ENCODE measurements at places on chromosomes 13 and 19.
A peak's percentile ranks its signal among the peaks of the same experiment; 100 is the strongest.

DNA sequence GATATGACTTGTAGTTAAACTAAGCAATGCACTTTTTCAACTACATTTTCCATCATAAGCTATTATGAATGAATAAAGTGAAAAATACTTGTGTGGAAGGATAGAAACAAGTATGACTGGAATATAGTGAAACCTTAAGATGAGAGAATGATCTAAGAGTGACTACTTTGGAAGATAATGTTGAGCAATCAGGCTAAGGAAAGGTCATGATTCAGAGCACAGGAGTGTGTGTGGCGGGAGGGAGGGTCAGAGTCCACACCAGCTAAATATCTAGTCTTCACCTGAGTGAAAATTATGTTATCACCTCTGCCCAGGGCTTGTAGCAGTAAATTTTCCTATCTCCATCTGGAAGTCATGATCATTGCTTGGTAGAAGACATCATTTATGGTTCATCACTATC lies 833.4 kb upstream of the ATXN8OS start:
- no peak for DNase-seq

DNA sequence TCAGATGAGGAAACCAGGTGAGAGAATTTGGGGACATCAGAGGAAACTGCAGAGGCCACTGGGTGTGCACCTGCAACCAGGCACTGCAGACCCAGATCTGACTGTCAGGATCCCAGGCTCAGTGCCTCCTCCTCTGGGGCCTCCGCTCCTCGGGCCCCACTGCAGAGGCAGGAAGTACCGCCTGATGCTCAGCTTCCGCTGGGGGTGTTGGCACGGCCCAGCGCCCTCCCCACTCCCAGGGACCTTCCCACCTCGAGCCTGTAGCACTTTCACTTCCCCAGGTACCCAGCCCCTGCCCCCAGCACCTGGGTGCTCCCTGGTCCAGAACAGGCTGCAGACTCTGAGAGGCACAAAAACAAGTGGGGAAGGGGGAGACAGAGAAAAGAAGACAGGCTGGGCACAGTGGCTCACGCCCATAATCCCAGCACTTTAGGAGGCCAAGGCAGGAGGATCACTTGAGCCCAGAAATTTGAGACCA lies 1.4 kb upstream of the CD37 start:
- DNase-seq: no peak

- peak; percentile 28 for DNase-seq
These were observed 58.8 kb upstream of the ZNF681 start for GRCh38 chr19:23817519-23817918.

- DNase-seq: no peak
These were observed 172.5 kb downstream of the FLT1 start for GRCh38 chr13:28322256-28322905.

GRCh38 chr13:97108530-97108900 lies 113.6 kb upstream of the MBNL2 start:
- DNase-seq: no peak

GRCh38 chr19:3289971-3290569 lies 65.6 kb downstream of the CELF5 start:
- DNase-seq: no peak

GRCh38 chr19:30283556-30283955 lies 88.6 kb upstream of the ZNF536 start:
- no peak for DNase-seq

DNA sequence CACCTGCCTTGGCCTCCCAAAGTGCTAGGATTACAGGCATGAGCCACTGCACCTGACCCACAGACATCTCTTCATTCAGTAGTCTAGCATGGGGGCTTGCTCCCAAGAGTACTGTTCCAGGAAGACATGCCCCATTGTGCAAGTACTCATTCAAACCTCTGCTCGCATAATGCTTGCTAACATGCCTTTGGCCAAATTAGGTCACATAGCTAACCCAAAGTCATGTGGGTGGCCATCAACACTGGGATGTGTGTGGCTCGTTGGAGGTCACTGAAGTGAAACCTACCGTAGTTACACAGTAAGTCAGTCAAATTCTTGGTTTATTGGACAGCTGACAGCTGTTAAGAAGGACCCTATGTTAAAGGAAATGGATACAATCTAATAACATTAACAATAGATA lies 20.3 kb downstream of the RFXAP start:
- DNase-seq: no peak

- no peak for DNase-seq
These were observed 86.1 kb downstream of the KLF12 start for GRCh38 chr13:74047931-74048600.

DNA sequence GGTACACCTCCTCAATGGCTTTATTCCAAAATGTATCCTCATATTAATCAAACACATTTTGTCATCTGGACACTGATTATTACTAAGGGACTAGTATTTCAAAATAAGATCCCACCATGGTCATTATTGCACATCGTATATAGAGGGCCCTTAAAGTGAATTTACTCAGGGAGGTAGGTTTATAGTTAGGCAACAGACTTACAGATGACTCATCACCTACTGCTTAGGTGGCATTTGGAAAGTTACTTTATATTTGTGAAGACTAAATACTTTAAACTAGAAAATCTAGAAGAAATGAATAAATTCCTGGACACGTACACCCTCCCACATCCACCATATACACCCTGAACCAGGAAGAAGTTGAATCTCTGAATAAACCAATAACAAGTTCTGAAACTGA lies 353.0 kb downstream of the KCTD12 start:
- DNase-seq: no peak

DNA sequence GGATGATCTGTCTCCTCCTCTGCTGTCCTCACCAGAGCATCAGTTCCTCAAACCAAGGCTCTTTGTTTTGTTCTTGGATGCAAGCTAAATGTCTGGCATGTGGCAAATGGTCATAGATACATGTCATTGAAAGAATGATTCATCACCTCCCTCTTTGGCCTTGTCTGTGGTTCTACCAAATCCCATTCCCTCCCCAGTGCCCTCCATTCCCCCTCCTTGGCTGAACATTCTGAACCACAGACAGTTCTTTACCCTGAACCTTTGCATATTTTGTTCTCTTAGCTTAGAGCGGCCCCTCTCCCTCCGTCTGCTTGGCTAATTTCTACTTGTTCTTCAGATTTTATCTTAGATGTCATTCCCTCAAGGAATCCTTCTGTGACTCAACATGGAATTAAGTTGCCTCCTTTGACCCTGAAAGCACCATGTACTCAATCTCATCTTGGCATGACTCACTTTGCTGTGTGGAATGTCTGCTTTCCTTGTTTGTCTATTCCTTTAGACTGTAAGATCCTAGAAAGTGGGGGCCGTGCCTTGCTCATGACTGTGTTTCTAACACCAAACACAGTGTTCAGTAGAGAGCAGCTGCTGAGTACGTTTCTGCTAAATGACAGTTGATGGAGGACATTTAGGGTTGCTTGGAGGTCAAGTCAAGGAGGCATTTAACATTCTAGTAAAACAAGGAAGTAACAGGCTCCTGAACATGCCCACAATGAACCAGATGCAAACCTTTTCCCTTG lies 8.1 kb downstream of the ALOX5AP start:
- DNase-seq: peak; percentile 55

GRCh38 chr13:25912961-25913360 lies 138.9 kb downstream of the SHISA2 start:
- no peak for DNase-seq

GRCh38 chr13:111120422-111120821 lies 5.3 kb downstream of the ARHGEF7 start:
- no peak for DNase-seq

GRCh38 chr19:16883522-16883921 lies 5.3 kb upstream of the F2RL3 start:
- DNase-seq: no peak

DNA sequence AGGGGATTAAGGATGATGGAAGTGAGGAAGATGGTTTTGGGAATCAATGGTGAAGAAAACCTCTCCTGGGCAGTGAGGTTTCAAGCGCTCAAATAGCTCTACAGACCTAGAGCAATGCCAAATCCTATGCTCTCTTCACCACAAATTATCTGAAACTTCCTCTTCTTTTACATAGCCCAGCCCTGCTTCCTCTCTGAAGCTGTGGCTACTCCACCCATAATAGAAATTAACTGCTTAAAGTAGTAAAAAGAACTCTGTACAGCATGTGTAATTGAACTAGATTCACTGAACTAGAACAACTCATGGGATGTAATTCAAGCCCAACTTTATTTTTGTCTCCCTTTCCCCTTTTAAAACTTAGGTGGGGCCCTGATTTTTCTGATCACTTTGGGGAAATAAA lies 20.4 kb upstream of the IFT88 start:
- no peak for DNase-seq

DNA sequence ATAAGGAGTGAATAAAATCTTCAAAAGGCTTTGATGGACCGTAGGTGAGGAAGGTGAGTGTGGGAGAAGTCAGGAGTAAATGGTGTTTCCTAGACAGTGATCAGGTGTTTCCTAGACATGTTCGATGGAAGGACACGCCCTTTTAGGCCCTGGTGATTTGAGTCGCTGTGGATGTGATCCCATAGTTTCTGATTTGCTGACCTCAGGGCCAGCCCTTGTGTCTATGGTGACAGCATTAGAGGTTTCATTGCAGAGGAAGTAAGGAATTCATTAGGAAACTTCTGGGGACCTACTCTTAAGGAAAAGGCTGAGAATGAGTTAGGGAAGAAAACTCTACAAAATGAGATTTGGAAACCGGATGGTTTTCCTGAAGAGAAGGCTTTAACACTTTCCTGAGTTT lies 31.5 kb upstream of the RNF113B start:
- no peak for DNase-seq

DNA sequence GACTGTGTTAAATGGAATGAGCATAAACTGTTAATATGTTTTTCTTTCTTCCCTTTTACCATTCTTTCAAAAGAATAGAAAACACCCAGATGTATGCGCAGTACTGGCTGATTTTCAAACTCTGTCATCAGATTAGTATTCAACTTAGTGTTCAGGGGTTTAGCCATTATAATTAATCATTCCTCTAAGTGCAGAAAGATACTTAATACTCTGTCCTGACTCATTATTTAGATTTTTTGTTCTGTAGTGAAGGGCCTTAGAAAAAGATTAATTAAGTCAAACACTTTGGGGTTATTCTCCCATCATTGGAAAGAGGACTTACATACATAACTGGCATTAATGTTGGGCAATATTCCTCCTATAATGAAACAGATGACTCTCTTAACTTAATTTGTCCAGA lies 1316.7 kb upstream of the SLC10A2 start:
- DNase-seq: no peak

- no peak for DNase-seq
These were observed 601.3 kb upstream of the MIR17HG start for GRCh38 chr13:90746230-90746629.

DNA sequence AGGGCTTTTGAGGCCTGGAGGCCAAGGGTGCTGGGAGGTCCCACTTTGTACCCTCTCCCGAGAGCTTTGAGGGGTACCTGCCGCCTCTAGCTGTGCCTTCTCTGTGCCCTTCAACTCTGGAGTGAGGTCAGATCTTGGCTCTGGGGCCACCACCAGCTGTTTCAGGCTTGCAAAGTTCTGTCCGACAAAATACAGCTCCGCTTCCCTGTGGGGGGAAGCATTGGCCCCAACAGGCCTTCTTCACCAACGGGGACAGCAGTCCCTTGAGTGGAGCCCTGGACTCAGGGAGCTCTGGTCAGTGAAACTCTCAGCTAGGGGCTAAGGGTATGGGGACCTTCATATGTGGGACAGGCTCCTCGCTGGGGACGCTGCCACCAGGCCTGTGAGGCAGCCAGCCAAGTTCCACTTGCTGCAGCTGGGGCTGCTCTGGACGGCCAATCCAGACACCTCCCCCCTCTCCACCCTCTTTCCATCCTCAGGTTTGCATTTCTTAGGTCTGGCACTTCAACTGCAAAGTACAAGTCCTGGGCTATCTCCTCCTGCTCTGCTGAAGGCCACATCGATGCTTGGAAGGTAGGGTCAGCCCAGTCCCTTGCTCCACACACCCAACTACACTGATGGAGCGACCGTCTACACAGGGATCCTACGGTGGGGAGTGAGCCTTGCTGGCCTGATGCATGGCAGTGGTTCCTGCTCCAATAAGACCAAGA lies 46.8 kb downstream of the C13orf46 start:
- DNase-seq: no peak

DNA sequence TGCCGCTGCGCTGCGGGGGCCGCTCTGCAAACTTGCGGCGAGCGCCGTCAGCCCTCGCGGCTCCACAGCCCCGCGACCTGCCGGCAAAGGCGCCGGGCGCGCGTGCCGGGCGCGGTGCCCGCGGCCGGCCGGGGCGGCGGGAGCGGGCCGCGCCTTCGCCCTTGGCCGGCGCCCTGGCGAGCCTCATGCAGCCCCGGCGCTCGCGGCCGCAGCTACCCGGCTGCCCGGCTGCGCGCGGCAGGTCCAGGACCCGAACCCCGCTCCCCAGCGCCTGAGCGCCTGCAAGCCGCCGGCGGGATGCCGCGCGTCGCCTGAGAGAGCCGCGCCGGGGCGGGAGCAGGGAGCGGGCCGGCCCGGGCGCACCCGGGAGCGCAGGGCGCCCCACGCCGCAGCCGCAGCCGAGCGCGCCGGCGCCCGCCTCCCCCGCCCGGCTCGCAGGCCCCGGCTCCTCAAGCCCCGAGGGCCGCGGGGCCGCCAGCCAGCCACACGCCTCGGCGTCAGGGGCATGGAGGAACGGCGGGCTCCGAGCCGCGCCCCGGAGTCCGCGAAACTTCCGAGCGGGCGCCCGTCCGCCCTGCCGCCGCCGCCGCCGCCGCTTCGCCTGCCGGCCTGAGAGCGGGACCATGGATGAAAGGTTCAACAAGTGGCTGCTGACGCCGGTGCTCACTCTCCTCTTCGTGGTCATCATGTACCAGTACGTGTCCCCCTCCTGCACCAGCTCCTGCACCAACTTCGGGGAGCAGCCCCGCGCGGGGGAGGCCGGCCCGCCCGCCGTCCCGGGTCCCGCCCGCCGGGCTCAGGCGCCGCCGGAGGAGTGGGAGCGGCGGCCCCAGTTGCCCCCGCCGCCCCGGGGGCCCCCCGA lies 564 bp downstream of the HS6ST3 start:
- no peak for DNase-seq

GRCh38 chr13:47004540-47004939 lies 107.7 kb upstream of the HTR2A start:
- DNase-seq: no peak

GRCh38 chr19:2645826-2646225 lies 56.7 kb downstream of the GNG7 start:
- no peak for DNase-seq

- no peak for DNase-seq
These were observed 27.7 kb downstream of the EFNB2 start for GRCh38 chr13:106507560-106508274.

DNA sequence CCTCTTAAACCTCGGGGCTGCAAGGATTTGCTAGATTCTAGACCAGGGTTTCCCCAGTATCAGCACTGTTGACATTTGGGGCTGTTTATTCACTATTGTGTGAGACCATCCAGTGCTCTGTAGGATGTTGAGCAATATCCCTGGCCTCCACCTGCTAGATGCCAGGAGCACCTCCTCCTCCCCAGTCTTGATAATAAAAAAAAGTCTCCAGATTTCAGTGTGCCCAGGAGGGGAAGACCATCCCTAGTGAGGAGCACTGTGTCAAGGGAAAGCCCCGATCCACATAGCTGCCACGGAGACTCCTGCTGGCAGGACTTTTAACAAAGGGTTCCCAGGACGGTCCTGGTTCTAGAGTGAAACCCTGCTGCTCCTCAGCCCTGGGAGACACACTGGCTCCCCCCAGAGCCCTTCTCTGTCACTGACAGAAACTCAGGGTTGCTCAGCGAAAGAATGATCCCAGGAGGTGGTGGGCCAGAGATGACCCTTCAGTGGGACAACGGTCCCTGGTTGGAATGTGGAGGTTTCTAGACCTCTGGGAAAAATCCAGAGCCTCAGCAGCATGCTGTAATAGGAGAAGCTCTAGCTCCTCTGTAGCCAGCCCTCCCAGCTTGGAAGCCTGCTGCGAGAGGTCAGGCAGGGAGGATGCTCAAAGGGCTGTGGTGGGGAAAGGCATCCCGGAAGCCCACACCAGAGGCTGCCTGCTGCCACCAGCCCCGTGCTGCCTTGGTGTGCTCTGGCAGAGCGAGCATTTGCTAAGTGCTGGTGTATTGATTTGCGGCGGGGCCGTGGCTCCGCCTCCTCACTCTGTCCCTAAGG lies 20.3 kb downstream of the LYL1 start:
- DNase-seq: peak; percentile 62
